NCI-H446 (cell line): ENCODE measurements at places on chromosomes 12 and 14.
A peak's percentile ranks its signal among the peaks of the same experiment; 100 is the strongest.

DNA sequence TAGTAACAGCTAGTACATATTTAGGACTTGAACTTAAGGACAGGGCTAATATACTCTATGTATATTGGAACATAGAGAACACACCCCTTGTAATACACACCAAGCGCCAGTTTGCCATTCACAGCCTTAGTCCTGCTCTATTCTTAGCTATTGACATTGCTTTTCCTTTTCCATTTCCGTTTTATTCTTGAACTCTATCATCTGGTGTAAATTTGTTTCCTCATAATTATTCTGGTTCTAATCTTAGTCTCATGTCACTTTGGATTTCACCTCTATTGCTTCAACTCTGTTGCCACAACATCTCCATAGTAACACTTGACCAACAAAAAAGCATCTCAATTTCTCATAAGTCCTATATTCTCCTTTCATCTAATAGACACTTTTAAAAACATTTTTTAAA is 225.7 kb downstream of the PHLDA1 start:
- no peak for DNase-seq

GRCh38 chr12:21073822-21074460 is 57.1 kb upstream of the SLCO1B1 start:
- DNase-seq = no peak

DNA sequence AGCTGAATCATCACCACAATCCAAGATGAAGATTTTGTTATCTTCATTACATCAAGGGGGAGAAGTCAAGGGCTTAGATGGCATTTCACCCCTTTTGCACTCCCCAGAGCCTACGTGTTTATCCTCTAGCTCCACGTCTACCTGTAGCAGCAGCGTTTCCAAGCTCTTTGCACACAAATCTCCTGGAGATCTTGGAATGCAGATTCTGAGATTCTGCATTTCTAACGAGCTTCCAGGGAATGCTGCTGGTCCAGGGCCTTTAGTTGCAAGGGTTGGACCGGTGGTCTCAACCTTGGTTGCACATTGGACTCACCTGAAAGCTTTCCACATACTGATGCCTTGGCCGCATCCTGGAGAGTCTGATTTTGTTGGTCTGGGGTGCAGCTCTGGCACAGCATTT is 49.5 kb upstream of the STON2 start:
- DNase-seq = no peak

GRCh38 chr12:113065126-113066007 is 8.8 kb downstream of the DTX1 start:
- DNase-seq = peak; percentile 40

GRCh38 chr12:118015306-118015705 is 1.2 kb upstream of the RFC5 start:
- no peak for DNase-seq

- no peak for DNase-seq
Observed at GRCh38 chr12:85356596-85357385, 76.8 kb downstream of the ALX1 start.

GRCh38 chr12:38911611-38912010 is 6.2 kb upstream of the CPNE8 start:
- no peak for DNase-seq

DNA sequence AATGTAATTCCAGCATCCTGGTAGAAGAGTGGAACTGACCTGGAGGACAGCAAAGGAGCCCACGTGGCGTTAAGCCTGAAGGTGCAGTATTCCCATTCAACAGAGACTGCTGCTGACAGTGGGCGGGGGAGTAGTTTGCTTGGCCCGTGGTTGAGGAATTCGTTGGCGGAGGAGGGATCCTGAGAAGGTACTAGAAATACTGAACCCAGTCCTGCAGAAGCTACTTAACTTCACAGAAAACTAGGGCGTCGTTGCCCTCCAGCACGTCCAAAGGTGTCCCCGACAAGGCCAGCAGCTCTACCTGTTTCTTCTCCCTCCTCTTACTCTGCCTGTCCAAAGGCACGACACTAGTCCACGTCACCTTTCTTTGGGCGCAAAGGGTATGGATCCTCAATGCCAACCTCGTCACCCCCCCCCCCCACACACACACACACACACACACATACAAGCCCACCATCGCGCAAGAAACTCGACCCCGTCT is 303 bp downstream of the PUS7L start:
- DNase-seq = peak; percentile 28

DNA sequence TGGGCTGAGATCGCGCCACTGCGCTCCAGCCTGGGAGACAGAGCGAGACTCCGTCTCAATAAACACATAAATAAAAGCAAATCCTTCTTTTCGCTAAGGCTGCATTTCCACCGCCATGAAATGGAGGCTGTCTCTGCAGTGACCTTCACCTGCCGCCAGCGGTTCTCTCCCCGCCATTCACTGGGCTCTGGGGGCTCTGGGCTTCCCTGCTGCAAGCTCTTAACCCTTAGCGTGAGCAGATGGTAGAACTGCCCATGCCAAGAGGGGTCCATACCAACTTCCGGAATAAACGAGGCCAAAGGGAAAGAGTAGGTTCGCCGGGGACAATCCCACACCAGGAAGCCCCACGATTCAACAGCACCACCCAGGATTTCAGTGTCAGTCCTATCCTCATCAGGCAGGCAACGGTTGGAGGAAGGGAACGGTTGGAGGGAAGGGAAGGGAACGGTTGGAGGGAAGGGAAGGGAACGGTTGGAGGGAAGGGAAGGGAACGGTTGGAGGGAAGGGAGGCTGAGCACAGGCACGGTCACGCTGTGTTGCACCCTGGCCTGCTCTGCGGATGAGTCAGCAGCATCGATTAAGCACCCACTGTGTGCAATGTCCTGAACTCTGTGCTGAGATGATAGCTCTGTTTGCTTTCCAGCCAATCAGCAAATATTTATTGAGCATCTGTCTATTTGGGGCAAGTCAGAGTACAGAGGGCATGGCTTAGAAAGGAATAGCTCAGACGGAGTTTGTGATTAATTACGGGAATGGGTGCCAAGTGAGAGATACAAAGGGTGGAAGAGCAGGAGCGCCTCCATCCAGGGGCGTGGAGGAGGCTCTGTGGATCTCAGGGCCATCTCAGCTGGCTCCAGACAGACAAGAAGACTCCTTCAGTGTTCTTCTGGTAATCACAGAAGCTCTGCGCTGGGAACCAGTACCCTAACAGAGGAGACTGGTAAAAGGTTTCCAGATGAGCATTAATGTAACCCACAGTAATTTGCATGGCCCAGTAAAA is 77.9 kb downstream of the NINJ2 start:
- DNase-seq = no peak

DNA sequence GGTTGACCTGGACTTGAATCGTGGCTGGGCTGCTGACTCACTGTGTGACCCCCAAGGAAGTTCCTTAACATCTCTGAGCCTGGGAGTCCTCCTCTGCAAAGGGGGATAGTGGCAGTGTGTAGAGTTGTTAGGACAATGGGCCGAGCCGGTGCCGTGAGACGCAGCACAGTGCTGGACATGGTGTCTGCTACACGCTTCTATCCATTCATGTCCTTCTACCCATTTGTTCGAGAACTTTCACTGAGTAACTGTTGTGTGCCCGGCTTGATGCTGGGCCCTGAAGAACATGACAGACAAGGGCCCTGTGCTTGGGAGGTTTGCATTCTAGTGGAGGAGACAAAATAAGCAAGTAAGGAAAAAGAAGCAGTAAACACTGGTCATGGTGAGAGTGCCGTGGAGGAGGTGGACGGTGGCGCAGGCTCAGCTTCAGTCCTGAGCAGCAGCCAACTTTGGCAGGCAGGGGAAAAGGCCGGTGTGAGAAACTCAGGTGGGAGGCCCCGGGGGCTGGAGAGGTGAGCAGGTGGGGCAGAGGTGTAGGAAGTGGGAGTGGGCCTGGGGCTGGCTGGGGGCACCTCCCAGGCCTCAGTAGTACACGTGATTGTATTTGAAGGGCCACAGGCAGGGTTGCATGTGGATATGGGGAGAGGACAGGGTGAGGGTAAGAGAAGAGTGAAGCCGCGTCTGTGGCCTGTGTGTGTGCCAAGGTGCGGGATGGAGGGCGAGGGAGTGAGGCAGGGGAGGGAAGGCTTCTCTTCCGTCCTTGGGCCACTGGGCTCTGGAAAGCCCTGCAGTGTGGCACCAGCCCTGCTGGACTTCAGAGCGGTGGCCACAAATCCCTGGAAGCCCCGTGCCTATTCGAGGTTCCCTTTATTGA is 13.8 kb downstream of the VASH1 start:
- DNase-seq = no peak

GRCh38 chr14:95697764-95698163 is 11.5 kb downstream of the TCL1B start:
- no peak for DNase-seq

GRCh38 chr12:67052981-67053380 is 216.2 kb upstream of the CAND1 start:
- DNase-seq = no peak

GRCh38 chr14:102873546-102874061 is 48.9 kb upstream of the AMN start:
- DNase-seq = no peak

- DNase-seq = no peak
Observed at GRCh38 chr12:4275870-4276301, 2.3 kb downstream of the CCND2 start.

DNA sequence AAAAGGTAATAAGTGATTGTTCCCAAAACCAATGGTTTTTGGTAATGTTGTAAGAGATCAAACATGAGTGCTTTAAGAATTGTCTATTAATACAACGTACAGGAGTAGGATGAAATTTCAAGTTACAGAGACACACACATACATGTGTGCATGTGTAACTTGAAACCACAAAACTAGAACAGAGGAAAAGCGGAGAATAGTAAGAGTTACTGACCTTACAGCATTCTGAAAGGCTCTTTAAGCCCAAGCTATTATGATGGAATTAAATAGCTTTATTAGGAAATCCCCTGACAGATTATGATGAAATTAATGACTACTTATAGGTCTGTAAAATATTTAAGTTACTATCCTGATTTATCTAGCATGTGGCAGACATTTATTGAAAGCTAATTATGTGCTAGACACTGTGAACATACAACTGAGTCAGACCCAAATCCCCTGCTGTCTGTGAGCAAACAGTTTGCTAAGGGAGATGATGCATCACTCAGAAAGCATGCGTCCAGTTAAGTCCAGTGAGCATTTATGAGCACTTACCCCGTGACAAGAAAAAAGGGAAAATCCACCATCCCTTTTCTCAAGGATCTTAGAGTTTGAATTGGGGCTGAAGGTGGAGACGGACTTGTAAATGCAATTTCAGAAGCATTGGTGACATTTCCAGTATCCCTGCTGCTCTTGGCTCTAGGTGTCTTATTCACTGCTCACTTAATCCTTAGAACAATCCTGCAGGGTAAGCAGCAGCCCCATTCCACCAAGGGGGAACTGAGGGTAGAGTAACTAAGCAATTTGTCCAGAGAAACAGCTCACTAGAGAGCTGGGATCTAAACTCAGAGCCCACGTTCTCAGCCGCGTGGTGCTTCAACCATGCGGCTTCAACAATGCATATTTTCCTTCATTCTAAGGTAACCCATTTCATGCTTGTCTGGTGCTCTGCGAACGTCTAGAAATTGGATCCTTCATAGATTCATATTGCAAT is 117.4 kb downstream of the EML1 start:
- no peak for DNase-seq

GRCh38 chr14:22613106-22613695 is 15.1 kb downstream of the ABHD4 start:
- no peak for DNase-seq

GRCh38 chr14:55773984-55774545 is 194.1 kb downstream of the KTN1 start:
- no peak for DNase-seq

GRCh38 chr12:116299665-116300328 is 22.3 kb upstream of the MED13L start:
- DNase-seq = no peak

GRCh38 chr14:83260751-83261150 is 1727.1 kb upstream of the SEL1L start:
- DNase-seq = no peak

- DNase-seq = peak; percentile 84
Observed at GRCh38 chr12:50084775-50085614, at the start of gene SMARCD1. Gene SMARCD1, plus strand, starts transcription at chr12:50085342. Its CDS starts 28 bp downstream, at chr12:50085370.

GRCh38 chr14:105074601-105075053 is 9.4 kb upstream of the GPR132 start:
- no peak for DNase-seq

GRCh38 chr14:103112400-103113243 is 10.6 kb upstream of the TNFAIP2 start:
- DNase-seq = no peak

- DNase-seq = no peak
Observed at GRCh38 chr14:49240383-49240782, 345.8 kb downstream of the RPS29 start.

DNA sequence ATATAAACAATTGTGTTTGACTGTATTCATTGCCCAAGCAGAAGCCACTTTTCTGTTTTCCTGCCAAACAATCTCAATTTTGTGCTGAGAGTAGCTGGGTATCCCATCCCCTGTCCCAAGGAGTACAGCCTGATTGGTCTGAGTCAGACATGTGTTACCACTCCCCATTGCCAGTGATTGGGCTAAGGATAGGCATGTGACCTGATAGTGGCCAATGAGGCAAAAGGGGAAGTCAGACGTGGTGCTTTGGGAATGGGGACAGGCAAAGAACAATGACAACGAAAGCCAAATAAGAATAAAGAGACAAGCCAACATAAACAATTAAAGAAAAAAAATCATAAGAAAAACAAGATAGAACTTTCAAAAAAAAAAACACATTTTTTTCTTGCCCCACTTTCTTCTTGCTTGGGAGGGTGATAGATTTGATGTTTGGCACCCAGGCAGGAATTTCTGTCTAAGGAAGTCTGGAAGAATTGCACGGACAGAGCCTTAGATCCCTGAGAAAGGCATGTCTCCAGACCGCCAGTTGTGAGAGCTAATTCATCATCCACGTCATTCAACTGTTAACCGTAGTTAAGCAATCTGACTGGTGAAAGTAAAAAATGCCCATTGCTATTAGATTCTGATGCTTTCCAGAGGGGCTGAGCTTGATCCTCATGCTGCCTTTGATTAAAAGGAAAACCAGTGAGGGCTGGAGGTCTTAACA is 626.6 kb upstream of the TMEM132C start:
- DNase-seq = peak; percentile 1

- DNase-seq = no peak
Observed at GRCh38 chr12:3543826-3544225, 52.8 kb downstream of the PRMT8 start.

- DNase-seq = peak; percentile 59
Observed at GRCh38 chr14:51219473-51220448, 20.3 kb upstream of the TMX1 start.

GRCh38 chr12:100266585-100266834 is 369 bp downstream of the DEPDC4 start:
- no peak for DNase-seq

GRCh38 chr12:76037130-76038103 is 5.8 kb upstream of the PHLDA1 start:
- DNase-seq = peak; percentile 69

- no peak for DNase-seq
Observed at GRCh38 chr12:90280033-90280432, 571.4 kb upstream of the ATP2B1 start.

GRCh38 chr12:42689699-42690098 is 100.2 kb upstream of the PRICKLE1 start:
- DNase-seq = no peak
